ENCODE measurements at places on chromosomes 4 and X.

DNA sequence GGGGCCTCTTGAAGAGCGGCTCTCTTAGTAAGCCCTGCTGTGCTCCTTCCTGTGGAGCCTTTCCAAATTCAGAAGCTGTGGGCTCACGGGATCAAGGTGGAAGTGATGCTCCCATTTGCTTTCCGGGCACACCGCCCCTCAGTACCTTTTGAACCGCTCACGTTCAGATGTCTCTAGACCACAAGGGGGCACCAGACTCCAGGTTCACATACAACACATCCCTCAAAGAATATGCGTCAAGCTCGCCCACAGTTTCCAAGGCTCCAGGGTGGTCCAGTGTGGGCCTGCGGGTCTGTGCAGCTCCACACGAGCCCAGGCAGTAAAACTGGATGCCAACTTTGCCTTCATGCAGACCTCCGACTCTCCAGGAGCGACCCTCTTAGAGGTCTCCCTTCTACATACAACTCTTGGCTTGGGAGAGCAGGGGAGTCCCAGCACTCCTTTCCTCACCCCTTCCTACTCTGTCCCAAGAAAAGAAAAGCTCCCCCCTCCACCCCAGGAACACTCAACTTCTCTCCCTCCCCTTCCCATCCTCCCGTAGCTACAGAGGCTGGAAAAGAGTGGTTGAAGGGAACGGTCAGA, 11.0 kb downstream of the SUPT20HL1 start:
- DNase-seq, result peak; percentile 60

- no peak for DNase-seq
Measured at GRCh38 chr4:10033191-10033881, 12.0 kb upstream of the SLC2A9 start.

DNA sequence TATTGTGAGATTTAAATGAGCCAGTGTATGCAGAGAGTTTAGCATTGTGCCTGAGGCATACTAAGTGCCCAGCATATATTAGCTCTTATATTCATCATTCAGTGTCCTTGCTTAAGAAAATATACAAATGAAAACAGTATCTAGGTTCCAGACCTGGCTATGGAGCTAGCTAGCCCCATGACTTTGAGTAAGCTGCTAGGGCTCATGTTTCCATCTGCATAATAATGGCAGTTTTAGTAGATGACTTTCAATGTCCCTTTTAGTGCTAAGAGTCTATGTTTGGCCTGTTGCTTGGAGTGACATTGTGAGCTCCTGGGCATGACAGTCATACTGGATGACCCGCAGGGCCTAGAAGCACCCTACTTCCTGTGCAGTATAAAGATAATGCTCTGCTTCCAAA, 435.3 kb downstream of the ZIC3 start:
- no peak for DNase-seq

DNA sequence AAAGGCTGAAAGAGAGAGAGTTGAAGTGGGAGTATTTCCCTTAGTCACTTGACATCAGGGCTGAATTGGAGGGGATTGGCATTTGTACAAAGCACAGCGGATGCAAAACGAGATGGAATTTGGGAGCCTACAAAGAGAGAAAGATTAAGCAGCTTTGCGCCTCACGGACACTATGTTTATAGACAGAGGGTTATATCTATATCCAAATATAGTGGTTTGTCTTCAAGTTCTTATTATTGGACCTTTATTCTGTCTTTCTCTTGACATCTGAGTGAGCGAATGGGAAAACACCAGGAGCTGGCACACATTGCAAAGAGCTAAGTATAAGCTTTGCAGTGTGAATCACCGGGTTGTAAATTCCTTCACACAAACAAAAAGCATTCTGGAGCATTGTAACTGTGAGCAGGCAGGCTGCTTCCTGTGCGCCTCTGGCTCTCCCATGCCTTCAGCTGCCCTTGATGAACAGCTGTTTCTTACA, 500.2 kb downstream of the STIM2 start:
- DNase-seq, result no peak

GRCh38 chr4:57042711-57043169, 64.0 kb downstream of the POLR2B start:
- DNase-seq, result no peak

All from stimulated activated CD4-positive, alpha-beta T cell treated with anti-CD3 and anti-CD28 coated beads, Interleukin-2, amount 100 ng/mL, for 24 hours (primary cell).